Stimulated activated CD8-positive, alpha-beta memory T cell treated with anti-CD3 and anti-CD28 coated beads, Interleukin-15, amount 100 ng/mL, for 24 hours (primary cell): ENCODE measurements at places on chromosomes 4 and X.

DNA sequence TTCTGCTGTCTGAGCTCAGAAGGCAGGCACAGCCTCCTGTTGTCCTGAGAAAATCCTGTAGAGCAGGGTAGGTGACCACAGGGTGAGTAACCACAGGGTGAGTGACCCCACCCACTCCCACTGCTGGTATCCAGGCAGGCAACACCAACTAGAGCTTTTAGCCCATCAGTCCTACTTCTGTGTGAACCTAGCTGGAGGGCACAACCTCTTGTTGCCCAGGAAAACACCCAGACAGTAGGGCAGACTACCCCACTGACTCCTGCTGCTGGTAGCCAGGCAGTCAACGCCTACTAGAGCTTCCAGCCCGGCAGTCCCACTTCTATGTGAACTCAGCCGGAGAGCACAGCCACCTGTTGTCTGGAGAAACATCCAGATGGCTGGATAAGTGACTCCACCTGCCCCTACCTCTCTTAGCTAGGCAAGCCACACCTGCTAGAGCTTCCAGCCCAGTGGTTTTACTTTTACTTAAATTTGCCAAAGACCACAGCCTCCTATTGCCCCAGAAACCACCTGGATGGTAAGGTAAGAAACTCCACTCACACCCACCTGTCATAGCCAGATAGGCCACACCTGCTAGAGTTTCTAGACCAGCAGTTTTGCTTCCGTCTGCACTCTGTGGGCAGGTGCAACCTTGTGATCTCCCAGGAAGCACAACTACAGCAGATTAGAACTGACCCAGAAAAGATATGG, 371.6 kb downstream of the INPP4B start:
- DNase-seq: no peak

DNA sequence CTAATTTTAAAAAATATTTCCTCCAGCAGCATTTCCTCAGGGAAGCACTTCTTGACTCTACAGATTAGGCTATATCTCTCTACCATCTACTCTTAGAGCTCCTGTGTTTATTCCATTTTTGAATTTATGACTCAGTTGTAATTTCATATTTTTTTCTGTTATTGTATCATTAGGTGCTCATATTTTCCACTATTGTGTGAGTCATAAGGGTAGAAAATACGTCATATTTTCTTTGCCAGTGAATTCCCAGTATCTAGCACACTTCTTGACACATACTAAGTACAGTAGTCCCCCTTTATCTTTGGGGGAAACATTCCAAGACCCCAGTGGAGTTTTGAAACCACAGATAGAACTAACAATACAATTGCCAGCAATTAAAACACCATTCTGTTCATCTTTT, 431.2 kb downstream of the GASK1B start:
- DNase-seq: no peak

DNA sequence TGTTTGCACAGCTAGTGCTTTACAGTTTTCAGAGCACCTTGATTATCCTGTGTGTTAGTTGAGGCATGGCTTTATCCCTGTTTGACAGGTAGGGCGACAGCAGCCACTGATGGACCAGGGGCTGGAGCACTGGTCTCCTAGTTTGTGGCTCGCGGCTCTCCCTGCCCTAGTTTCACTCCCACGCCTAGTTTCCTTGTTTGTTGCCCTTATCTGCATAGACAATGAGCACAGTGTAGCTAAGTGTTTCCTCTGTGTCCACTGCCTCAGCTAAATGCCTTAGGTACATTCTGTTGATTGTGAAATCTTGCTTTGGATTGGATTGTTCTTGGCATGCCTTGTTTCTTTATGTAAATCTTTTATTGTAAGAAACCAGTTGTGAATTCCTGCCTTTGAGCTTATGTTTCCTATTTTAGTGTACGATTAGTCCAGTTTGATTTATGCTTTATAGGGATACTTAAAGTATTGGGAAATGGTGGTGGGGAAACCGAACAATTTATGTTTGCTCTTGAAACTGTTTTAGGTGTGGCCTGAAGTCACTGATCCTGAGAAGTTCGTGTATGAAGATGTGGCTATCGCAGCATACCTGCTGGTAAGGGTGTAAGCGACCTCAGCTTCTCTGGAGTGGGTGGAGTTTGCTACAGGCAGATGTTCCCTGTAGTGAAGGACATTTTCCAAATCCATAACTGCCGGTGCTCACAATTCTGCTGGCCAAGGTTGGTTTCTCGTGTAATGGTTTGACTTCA, 11.0 kb downstream of the TRMT44 start:
- DNase-seq: no peak

DNA sequence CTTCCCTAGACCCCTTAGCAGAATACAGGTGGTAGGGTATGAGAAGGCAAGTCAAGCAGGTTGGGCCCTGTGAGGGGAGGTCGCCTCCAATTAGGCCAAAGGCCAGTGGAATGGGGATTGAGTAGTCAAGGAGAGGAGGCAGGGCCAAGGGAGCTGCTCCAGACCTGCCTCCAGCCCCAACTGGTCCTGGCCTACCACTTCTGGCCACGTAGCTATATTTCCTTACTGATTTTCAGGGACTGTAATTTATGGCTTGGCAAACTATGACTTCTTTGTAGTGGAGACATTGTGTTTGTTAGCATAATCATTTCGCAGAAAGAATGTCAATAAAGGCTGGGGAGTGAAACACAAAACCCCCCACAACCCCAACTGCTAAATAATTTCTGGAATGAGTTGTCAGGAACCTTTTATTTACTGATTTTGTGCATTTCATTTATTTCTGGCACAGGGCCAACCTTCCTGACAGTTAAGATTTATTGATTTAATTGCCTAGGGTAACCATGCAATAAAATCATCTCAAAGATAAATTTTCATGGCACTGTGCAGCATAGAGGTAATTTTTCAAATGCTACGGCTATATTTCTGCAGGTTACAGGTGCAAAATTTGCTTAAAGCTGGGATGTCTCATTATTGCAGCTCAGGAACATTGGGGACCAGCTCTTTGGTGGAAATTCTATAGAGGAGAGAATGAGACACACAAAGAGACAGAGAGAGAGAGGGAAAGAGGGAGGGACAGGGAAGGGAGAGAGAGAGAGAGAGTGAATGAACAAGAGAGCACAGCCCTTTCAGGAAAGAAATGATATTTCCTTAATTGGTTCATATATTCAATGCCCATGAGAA, 494.9 kb downstream of the IDS start:
- no peak for DNase-seq

DNA sequence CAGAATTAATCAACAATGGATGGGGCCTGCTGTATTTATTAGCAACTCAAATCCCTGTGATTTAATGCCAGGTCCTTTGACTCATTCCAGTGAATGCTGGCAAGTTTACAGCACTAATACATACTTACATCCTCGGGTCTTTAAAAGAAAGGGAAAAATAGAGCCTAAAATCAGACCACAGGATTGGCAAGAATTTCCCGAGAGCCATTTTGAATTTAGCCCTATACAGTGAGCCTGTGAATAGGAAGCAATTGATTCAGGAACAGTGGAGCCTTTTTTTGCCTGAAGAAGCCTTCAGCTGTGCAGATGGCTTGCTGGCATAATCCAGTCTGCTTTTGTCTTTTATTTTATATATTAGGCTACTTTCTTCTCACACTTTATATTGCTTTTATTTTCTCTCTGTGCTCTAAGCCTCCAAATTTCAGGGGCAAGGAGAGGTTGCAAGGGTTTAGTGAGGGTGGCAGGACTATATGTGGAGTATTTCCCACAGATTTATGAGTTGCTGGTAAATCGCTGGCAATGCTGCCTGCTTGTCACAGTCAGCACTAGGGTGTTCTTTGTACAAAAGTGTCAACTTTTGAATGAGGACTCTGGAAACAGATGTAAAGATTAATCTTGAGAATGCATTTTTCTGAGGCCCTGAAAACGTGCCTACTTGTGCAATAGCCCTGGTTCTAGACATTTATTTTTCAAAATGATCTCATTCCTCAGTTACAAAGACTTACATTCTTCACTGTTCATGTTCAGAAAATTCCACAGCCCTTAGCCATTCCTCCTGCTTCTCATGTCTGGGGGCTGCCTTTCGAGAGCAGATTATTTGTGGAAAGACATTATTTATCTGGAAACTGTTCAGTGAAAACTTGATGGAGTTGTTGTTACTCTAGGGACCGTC, 303.5 kb downstream of the SPRY1 start:
- DNase-seq: no peak

GRCh38 chrX:141668371-141668770, 30.2 kb downstream of the SPANXD start:
- DNase-seq: no peak

GRCh38 chr4:35697210-35697736, 547.0 kb downstream of the ARAP2 start:
- no peak for DNase-seq

DNA sequence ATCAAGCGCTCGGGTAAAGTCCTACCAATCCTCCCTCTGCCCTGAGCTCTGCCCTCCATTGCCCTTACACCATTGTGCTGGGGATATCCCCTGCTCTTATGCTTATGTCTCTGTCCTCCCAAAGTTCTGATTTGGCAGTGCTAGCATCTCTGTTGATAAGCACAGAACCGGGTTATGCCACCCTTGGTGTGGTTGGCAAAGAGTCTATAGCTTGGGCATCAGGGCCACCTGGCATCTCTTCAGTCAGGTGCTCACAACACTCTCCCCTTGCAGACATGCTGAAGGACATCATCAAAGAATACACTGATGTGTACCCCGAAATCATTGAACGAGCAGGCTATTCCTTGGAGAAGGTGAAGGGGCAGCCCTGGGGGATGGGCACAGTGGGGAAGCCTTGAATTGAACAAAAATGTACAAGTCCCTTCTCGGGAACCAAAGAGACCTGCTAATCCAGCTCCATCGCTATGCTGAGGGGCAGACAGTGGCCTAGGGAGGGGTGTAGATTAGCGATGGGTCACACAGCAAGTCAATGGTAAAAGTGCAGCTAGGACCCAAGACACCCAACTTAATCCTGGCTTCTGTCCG, 3.8 kb downstream of the MAGED2 start:
- DNase-seq: no peak

GRCh38 chr4:71524756-71525155, 185.9 kb downstream of the SLC4A4 start:
- DNase-seq: no peak

DNA sequence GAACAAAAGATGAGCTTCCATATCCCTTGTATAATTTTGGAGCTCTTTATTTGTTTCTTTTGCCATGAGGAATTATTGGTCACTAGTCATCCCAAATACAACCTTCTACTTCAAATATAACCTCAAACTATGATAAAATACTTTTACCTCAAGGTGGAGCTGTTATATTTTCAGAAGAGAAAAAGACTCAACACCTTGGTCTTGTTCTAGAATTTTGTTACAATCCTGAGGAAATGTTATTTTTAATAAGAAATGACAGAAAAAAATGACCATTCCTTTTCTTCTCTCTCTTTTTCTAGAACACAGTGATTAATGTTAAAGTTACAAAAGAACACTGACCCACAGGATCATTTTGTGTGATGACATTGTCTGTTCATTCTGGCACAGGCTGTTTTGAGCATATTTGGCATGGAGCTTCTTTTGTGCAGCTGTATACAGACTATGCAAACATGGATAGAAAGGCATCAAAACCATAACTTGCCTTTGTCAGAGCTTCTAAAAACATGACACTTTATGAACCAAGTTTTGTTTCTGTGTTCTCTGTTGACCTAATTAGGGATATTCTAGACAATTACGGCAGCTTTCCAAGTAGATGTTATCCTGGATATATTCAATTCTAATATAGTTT, 159.6 kb upstream of the CTSO start:
- no peak for DNase-seq

DNA sequence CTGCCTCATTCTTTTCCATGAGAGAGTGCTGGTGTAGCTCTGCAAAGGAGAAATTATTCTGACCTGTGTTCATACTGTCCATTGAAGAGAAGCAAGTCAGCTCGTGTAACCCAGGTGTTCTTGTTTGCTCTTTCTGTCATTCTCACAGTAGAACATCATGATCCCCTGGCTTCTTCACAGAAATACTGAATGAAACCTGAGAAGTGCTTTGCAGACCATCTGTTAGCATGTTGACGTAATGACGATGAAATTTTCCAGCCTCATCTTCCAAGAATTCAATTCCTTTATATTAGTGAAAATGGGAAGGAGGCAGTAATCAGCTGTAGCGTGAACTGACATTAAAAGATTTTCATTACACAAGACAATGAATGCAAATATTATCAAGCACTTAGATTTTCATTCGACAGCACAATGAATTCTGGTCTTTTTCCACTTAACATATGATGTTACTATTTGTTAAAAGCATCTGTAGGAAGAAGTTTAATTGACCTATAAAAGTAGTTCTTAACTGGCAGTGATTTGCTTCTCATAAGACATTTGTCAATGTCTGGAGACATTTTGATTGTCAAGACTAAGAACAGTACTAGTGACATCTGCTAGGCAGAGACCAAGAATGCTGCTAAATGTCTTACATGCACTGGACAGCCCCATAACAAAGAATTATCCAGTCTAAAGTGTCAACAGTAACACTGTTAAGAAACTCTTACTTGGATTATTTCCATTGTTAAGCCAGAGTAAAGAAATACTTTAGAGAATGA, 246.3 kb downstream of the BANK1 start:
- DNase-seq: no peak

DNA sequence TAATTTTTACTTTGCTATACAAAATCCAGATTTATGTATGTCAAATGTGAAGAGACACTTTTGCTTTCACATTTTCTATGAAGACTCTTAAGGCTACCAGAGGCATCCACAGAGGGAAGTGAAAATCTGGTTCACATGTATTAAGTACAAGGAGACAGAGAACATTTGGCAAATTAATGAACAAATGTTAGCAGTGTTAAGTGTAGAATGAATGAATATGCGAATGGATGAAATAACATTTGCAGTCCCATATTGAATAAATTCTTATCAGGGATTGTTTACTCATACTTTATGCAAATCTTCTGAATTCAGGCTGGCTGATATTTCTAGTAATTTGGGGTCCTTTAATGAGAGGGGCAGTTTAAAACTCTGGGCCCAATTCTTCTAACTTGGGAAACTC, 159.9 kb downstream of the LDB2 start:
- DNase-seq: no peak

GRCh38 chr4:85127653-85128052, 161.2 kb upstream of the WDFY3 start:
- no peak for DNase-seq

DNA sequence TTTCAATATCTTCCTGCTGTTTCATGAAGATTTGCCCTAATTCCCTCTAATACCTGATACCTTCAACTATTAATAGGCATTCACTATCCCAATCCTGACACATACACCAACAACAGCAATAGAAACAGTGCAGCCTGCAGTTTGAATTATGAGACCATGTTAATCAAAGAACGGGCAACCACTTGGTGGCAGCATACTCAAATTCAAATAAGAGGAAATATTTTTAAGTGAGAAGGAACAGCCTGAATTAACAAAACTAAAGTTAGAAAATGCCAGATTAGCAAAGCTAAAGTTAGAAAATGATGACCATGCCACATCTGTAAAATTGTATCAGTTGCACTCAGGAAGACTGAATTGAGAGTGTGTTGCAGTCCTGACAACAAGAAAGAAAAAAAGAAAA, 204.9 kb downstream of the SMARCA1 start:
- no peak for DNase-seq
